ENCODE measurements at places on chromosomes 6 and 20.

DNA sequence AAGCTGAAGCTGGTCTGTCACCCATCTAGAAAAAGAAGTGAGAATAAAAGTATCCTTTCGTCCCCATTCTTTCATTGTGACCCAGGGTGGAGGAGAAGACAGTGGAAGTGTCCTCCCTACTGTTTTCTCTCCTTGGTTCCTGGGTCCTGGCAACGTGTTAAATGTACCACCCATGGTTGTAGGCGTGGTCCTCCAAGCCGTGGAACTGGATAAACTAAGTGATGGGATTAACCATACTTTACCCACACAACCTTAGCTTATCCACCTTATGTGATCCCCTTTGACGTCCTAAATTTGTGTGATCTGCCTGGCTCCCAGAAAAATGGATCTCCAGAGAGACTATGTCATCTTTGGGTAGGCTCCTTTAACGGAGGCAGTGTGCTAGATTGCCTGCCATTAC lies 47.4 kb downstream of the HLA-DPB1 start:
- no peak for DNase-seq
- H3K4me1 ChIP-seq, result peaks cover 3% of the 10 kb centered on the region
- no peaks in the 10 kb centered on the region for H3K36me3 ChIP-seq
- H3K27ac ChIP-seq, result no peak overlapping the region

DNA sequence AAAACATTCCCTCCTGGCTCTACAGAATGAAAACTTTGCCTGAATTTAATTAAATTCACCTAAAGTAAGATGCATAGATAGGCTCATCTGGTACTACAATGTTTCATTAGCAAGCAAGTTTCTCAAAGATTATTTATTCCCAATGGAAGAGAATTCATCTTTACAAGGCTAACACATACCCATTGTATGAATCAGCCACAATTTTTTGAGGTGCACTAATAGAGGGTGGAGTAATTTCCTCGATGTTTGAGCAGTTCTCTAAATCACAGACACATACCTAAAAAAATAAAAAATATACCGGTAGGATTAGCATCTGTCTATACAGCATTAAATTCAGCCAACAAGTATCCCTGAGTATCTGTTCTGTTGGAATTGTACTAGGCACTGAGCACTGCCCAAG lies 32.7 kb downstream of the ROS1 start:
- H3K36me3 ChIP-seq, result no peaks in the 10 kb centered on the region
- DNase-seq, result no peak
- H3K4me1 ChIP-seq, result no peaks in the 10 kb centered on the region
- H3K4me3 ChIP-seq, result no peak overlapping the region

DNA sequence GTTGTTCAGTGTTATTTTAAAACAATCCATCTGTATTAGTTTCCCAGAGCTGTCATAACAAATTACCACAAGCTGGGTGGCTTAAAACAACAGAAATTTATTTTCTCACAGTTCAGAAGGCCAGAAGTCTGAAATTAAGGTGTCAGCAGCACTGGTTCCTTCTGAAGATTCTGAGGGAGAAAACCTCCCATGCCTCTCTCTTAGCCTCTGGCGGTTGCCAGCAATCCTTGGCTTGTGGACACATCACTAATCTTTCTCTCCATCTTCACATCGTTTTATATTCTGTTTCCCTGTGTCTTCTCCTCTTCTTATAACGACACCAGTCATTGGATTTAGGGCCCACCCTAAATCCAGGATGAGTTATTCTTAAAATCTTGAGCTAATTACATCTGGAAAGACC lies 70.2 kb upstream of the EPB41L1 start:
- H3K4me3 ChIP-seq, result no peak overlapping the region
- DNase-seq, result no peak
- no peaks in the 10 kb centered on the region for H3K36me3 ChIP-seq
- no peak overlapping the region for H3K27ac ChIP-seq
- peaks cover 5% of the 10 kb centered on the region for H3K4me1 ChIP-seq

DNA sequence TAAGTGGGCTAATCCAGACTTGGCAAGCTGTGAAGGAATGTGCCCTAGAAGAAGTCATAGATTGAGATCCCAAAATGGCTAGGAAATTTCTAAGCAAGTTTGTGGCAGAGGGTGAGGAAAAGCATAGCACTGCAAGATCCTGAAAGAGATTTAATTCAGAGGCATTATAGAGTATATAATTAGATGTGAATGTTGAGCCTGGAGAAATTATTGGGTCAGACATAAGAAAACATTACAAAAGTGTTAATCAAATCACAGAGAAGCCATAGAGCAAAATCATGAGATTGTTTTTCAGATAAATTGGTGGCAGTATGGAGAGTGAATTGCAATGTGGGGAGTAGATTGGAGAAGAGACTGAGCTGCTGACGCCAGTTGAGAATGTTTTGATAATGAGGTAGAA lies 90.0 kb downstream of the CD2AP start:
- H3K36me3 ChIP-seq, result peaks cover 33% of the 10 kb centered on the region
- no peak for DNase-seq
- H3K4me1 ChIP-seq, result peaks cover 7% of the 10 kb centered on the region
- no peaks in the 10 kb centered on the region for H3K27me3 ChIP-seq
- H3K4me3 ChIP-seq, result no peak overlapping the region

- peaks cover 47% of the 10 kb centered on the region for H3K4me1 ChIP-seq
- DNase-seq, result no peak
- H3K36me3 ChIP-seq, result no peaks in the 10 kb centered on the region
- no peaks in the 10 kb centered on the region for H3K27me3 ChIP-seq
Measured at GRCh38 chr6:41201764-41202173, 820 bp upstream of the TREML2 start.

Data from activated T-cell treated with anti-CD3 and anti-CD28 coated beads, Interleukin-2, amount 50 U/mL, for 24 hours (primary cell).